ENCODE measurements at places on chromosomes 1 and 21.

DNA sequence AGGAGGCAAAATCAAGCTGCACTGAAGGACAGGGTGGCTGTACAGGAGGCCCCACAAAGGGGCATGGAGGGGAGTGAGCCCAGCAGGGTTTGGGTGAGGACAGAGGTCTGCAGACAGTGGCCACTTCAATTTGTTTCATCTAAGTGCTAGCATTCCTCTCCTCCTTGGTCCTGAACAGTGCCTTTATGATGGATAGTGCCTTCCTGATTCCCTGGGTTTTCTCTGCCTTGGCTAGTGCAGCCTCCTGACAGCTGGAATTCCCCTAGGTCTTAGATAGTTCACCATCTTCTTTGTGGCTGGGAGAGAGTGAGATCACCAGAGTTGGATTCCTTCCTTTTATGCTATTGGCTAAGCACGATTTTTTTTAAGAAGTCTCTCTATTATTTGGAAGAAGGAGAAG lies 3.8 kb upstream of the HPCAL4 start:
- DNase-seq, result no peak

GRCh38 chr1:86828024-86828423 lies 85.9 kb downstream of the SELENOF start:
- DNase-seq, result no peak

DNA sequence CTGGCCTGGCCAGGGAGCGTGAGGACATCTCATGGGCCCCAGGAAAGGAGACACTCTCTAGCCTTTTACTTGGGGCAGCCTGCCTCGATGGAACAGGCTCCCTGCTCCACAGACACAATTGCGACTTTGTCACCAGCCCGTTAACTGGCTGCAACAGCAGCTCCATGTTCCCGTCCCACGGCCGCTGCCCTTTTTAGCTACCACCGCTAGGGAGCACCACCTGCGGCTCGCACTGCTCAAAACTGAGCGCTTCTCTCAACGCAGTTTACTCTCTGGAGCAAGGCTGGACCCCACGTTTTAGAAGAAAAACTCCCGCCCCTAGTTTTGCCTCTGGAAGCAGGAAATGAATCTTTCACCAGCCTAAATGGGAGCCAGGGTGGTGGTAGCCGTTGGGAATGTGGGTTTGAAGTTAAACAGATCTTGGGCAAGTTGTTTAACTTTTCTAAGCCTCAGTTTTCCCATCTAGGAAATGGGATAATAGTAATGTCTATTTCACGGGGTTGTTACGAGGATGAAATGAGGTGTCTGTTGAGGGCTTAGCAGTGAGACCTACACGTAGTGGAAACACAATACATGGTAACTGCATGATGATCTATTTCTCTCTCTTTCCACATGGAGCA lies 3.5 kb upstream of the LRRC38 start:
- DNase-seq, result no peak

DNA sequence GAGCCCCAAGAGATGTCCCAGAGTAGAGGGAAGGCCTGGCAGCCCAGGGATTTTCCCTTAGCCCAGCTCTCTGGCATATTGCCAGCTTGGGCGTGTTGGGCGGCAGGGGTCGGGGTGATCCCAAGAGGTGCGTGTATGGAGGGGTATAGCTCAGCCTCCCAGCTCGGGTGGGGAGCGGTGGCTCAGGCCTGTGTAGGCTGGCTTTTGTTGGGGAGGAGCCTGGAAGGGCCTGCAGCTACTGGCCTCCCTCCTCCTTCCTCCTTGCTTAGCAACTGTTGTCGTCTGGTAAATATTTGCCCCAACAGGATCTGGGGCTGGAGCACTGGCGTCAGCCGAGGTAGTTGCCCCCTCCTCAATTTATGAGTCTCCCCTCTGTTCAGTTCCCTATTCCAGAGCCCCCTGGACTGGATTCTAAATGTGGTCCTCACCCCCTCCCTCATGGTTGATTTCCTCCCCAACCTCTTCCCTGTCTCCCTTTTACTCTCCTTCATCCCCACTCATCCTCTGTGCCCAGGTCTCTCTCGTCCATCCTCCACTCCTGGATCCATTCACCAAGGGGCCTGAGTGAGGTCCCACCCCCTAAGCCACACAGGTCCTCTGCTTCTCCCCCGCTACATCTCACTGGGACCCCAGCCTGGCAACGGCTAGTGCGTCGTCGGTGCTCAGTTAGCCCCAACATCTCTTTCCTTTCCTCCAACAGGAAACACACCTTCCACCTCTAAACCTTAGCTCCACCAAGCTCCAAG lies 10.3 kb upstream of the LMNA start:
- no peak for DNase-seq

DNA sequence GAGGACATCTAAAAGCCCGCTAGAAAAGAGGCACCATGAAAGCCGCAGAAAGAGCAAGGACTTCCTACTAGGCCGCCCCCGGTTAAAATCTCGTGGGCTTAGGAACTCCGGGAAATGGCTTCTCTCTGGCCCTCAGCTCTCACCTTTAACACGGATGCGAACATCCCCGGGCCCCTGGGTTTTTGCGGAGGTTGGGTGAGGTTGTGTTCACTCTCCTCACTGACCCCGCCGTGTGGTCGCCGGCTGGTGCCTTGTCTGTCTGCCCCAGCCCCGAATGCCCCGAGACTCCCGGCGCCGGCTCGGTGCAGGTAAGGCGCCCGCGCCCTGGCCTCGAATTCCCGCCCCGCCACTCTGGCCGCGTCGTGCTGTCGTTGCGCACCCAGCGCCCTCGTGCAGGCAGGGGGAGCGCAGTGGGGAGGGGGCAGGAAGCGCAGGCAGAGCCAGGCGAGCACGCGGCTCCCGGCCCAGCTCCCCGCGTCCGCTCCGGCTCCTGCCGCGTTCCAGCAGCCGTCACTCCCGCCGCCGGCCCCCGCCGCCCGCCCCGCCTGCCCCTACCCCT lies at the start of gene SHISAL2A:
Gene SHISAL2A (plus strand): TSS at position 437 of the 559 bp plus-strand sequence. CDS start 326 bp downstream, outside the sequence.
- DNase-seq, result peak; percentile 50

- DNase-seq, result no peak
Measured at GRCh38 chr1:42593486-42594100, 64.6 kb upstream of the PPIH start.

DNA sequence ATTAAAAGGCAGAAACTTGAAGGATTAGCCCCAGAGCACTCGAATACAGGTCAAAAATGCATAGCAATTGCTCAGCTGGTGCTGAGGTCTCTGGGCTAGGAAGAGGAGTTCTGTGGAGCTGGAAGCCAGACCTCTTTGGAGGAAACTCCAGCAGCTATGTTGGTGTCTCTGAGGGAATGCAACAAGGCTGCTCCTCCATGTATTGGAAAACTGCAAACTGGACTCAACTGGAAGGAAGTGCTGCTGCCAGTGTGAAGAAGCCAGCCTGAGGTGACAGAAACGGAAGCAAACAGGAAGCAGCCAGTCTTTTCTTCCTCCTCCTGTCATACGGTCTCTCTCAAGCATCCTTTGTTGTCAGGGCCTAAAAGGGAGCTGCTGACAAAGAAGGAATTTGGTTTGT lies 233.4 kb upstream of the FGGY start:
- no peak for DNase-seq

DNA sequence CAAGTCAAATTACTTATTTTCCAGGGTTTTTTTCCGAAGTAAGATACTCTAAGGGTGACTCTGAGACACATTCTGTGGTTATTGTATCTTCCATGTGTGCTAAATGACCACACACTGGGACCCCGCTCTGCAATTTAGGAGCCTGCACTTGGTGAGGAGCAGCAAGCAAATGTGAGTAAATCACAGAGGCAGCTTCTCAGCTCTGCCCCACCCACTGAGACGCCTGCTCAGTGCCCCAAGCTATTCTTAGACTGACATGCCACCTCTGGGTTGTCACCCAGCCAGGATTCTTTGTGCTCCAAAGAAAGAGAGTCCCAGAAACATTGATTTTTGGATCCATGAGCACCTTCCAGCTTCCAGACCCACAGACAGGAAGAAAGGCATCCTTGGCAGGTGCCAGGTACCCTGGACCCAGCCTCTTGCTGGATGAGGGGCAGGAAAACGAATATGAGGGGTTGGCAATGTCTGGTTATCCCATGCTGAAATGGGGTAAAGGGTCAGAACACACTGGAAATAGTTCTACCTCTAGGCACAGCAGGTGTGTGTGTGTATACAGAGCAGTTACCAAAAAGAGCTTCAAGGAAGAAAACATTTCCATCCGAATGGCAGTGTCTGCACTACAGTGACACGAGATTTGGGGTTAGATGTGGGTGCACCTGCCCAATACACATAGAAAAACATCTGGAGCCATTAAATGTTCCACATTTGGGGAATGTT lies 41.2 kb downstream of the TNR start:
- DNase-seq, result no peak

GRCh38 chr1:8388732-8389562 lies 71.0 kb downstream of the SLC45A1 start:
- no peak for DNase-seq

- peak; percentile 26 for DNase-seq
Measured at GRCh38 chr1:15046487-15047165, 106.9 kb upstream of the TMEM51 start.

GRCh38 chr1:49346767-49347349 lies 570.2 kb upstream of the BEND5 start:
- no peak for DNase-seq

DNA sequence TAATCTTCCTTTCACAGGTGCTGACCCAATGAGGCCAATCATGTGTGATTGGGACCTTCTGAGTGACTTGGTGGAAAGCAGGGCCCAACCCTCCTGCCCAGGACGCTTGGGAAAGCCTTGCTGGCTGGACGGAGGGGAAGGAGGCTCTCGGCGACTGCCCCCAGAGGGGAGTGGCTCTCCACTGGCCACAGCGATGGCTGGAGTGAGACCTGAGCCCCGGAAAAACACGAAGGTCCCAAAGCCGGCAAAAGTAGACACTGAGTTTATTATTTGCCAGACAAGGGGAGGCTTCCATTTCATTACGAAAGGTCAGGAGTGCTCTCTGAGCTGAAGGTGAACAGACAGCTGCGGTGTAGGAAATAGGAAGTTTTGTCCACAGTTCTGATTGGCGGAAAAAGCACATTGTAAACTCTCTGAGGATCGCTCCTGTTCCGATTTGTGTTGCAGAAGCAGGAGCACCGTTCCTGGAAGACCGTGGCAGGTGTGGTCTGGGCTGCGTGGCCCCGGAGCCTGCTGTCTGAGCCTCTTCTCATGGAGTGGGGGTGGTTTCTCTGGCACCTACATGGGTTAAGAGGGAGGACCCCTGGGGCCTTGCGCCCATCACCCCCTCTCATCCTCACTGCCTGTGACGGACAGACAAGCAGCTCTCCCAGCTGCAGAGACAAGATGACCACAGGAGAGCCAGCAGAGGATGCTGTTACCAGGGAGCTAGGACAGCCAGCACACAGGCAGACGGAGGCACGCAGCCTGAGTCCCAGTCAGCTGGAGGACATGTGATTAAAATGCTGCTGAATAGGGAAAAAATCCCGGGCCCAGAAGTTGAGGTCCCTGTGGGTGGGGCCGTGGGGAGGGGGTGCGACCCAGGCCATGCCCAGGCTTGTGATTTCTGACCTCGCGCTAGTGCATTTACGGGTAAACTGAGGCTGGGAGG lies 41.5 kb downstream of the KRTAP10-1 start:
- no peak for DNase-seq

DNA sequence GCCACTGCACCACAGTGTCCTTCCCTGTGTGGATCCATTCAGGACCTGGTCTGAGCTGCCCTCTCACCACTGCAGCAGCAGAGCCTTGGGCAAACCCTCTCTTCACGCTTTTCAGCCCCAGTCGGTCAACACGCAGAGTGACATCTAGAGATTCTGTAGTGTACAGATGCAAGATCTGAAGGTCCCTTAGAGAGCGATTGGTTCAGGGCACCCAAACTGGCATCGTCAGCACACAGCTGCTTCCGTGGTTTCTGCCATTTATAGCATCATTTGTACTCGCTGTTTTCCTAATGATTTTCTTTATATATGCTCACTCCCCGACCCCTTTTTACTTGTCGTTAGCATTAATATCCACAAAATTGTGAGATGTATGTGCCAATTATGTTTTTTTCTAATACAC lies 1.5 kb upstream of the ASCL5 start:
- DNase-seq, result no peak

DNA sequence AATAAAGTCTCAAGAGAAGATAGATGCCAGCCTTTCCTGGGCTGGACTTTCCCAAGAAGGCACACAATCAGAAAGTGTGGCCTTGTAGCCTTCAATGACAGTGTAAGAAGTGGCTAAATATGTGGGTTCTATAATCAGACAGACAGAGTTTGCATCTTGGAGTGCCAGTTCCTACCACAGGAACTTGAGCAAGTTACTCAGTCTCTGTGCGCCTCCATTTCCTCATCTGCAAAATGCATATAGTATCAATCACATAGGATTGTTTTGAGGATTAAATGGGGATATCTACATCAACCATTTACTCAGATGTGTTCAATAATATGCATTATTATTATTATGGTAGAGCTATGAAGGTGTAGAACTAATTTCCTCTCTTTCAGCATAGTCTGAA lies 176.8 kb upstream of the PTBP2 start:
- no peak for DNase-seq

- no peak for DNase-seq
Measured at GRCh38 chr1:108082738-108083562, 117.2 kb downstream of the SLC25A24 start.

GRCh38 chr1:169259816-169260215 lies 107.8 kb downstream of the NME7 start:
- DNase-seq, result no peak

- DNase-seq, result no peak
Measured at GRCh38 chr1:26470878-26471497, 1.3 kb upstream of the HMGN2 start.

All from activated CD4-positive, alpha-beta T cell treated with anti-CD3 and anti-CD28 coated beads for 1 hour (primary cell).